Central memory CD8-positive, alpha-beta T cell (primary cell): ENCODE measurements at places on chromosomes 1 and 21.

- no peaks in the 10 kb centered on the region for H3K27me3 ChIP-seq
- peaks cover 15% of the 10 kb centered on the region for H3K4me1 ChIP-seq
- no peak for DNase-seq
- peaks cover 12% of the 10 kb centered on the region for H3K36me3 ChIP-seq
Measured at GRCh38 chr1:52669696-52670095, 28.5 kb downstream of the COA7 start.

DNA sequence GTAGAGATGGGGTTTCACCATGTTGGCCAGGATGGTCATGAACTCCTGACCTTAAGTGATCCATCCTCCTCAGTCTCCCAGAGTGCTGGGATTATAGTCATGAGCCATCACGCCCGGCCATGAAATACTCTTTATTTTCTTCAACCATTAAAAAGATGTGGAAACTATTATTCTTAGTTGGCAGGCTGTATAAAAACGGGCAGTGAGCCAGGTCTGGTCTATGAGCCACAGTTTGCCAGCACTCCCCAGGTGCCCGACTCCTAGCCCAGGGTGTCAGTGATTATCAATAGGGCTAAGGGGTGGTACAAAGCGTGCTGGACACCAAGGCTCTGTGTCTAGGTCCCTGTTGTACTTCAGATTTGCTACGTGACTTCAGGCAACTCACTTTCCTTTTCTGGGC is 3.7 kb upstream of the TMEM61 start:
- H3K36me3 ChIP-seq: no peaks in the 10 kb centered on the region
- peaks cover 56% of the 10 kb centered on the region for H3K27me3 ChIP-seq
- H3K4me3 ChIP-seq: no peak overlapping the region
- no peak for DNase-seq
- no peaks in the 10 kb centered on the region for H3K4me1 ChIP-seq

DNA sequence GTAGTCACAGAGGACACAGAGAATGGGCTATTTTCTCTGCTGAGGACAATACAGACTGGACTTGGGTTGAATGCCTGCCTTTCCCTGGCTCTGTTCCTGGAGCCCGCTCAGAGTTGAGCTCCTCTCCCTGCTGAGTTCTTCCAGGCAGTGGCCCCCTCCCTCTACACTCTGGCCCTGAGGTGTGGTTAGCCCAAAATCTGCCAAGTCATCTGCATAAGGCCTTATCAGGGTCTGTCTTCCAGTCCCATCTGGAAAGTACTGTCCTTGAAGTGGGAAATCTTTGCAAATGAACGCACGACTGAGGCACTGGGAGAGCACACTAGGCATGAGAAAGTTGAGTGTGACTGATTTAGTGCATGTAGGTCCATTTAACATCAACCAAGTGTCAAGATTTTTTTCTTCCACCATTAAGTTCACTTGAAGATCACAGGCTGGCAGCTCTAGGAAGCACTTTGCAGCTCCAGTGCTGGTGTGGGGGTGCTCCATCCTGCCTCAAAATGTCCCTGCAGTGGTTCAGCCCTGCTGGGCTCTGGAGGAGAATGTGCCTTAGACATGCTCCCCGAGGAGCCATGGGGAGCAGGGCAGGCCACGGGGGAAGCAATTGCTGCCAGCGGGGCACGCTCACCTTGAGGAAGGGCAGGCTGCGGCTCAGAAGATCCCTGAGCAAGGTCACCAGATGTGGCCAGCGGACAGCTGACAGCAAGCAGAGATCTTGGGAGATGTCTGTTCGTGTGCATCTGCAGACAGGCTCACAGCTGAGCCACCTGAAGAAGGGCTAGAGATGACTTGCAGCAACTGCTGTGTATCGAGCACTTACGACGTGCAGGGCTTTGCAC is 41.5 kb downstream of the IER5 start:
- H3K4me3 ChIP-seq: no peak overlapping the region
- peaks cover 19% of the 10 kb centered on the region for H3K4me1 ChIP-seq
- peaks cover 3% of the 10 kb centered on the region for H3K36me3 ChIP-seq
- no peak for DNase-seq
- H3K27me3 ChIP-seq: no peaks in the 10 kb centered on the region

- no peaks in the 10 kb centered on the region for H3K4me1 ChIP-seq
- no peak overlapping the region for H3K4me3 ChIP-seq
- no peak overlapping the region for H3K27ac ChIP-seq
- H3K27me3 ChIP-seq: no peaks in the 10 kb centered on the region
Measured at GRCh38 chr1:108897865-108898720, 21.3 kb downstream of the GPSM2 start.

- no peaks in the 10 kb centered on the region for H3K4me1 ChIP-seq
- no peak for DNase-seq
- no peak overlapping the region for H3K27ac ChIP-seq
Measured at GRCh38 chr1:208309771-208310170, 65.6 kb upstream of the PLXNA2 start.

GRCh38 chr21:36888466-36888865 is 78.0 kb downstream of the HLCS start:
- H3K27ac ChIP-seq: no peak overlapping the region
- H3K36me3 ChIP-seq: no peaks in the 10 kb centered on the region
- no peaks in the 10 kb centered on the region for H3K27me3 ChIP-seq
- peaks cover 6% of the 10 kb centered on the region for H3K4me1 ChIP-seq
- DNase-seq: no peak

DNA sequence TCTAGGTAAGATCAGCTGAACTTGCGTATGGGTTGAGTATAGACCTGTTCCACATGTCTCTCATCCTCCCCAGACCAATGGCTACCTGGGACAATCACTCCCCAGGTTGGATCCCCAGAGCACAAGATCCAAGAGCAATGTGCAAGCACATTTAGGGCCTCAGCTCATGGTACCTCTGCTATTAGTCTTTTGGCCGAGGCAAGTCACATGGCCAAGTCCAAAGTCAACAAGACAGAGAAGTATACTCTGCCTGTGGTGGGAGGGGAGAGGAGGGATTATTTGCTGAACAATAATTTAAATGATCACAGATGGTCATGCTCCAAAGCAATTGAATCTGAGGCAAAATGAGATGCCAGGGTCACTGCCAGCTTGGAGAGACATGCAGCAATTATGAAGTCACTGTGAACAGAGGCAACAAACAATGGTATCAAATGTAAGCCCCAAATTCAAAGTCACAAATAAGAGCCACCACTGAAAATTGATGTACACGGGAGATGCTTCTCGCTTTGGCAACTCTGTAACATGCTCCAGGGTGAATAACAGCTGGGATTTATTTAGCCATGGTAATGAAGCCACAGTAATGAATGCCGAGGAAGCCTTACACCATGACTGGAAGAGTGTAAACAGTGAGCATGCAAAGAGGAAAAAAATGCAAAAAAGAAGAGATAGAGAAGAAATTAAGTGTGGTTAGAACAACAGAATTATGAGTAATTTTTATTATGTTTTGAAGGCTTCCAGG is 149.1 kb downstream of the ZNF281 start:
- H3K27ac ChIP-seq: no peak overlapping the region
- no peak for DNase-seq
- H3K27me3 ChIP-seq: peaks cover 11% of the 10 kb centered on the region
- H3K4me3 ChIP-seq: no peak overlapping the region
